ENCODE measurements at places on chromosomes 16 and 17.

DNA sequence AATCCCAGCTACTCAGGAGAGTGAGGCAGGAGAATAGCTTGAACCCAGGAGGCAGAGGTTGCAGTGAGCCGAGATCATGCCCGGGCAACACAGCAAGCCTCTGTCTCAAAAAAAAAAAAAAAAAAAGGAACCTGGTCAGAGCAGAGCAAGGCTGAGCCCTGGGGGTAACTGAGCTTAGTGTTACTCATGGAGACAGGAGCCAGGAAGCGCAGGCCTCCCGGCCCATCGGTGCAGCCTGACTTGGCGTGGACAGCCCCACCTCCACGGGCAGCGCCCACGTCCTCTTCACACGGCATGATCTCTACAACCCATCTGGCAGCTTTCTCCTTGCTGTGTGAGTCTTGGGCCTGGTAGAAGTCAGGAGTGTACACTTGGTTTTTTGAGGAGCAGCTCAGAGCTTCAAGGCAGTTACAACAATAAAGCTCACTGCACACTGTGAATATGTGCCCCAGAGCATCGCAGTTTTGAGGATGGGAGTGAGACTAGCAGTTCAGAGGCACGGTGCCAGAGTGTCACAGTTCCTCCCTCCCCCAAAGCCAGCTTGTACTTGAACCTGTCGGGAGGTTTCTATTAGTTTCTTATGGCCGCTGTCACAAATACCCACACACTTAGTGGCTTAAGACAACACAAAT lies 129.9 kb downstream of the RAP1GAP2 start:
- no peak overlapping the region for H3K4me3 ChIP-seq
- H3K27ac ChIP-seq, result no peak overlapping the region
- H3K36me3 ChIP-seq, result no peaks in the 10 kb centered on the region
- H3K27me3 ChIP-seq, result no peaks in the 10 kb centered on the region

- no peaks in the 10 kb centered on the region for H3K27me3 ChIP-seq
- no peak overlapping the region for H3K27ac ChIP-seq
- no peak for DNase-seq
- no peak overlapping the region for H3K4me3 ChIP-seq
- no peaks in the 10 kb centered on the region for H3K4me1 ChIP-seq
Observed at GRCh38 chr16:47046726-47047523, 73.5 kb upstream of the DNAJA2 start.

GRCh38 chr16:615122-615521 lies 15.7 kb upstream of the WFIKKN1 start:
- no peak overlapping the region for H3K4me3 ChIP-seq
- H3K27ac ChIP-seq, result no peak overlapping the region
- no peaks in the 10 kb centered on the region for H3K36me3 ChIP-seq
- H3K4me1 ChIP-seq, result no peaks in the 10 kb centered on the region

DNA sequence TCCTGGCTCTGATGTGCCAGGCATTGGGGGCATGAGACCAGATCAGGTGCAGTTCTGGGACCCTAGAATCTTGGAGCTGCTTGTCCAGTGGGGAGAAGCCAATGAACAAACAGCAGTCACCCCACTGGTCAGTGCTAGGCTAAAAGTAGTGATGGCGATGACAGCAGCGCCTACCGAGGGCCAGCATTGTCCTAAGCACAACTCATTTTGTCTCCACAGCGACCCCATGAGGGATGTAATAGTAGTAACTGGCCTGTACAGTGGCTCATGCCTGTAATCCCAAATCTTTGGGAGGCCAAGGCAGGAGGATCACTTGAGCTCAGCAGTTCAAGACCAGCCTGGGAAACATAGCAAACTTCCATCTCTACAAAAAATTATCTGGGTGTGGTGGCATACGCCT lies 6.2 kb downstream of the SMCR8 start:
- H3K4me1 ChIP-seq, result peaks cover 18% of the 10 kb centered on the region
- H3K36me3 ChIP-seq, result no peaks in the 10 kb centered on the region
- no peak for DNase-seq
- no peak overlapping the region for H3K27ac ChIP-seq

DNA sequence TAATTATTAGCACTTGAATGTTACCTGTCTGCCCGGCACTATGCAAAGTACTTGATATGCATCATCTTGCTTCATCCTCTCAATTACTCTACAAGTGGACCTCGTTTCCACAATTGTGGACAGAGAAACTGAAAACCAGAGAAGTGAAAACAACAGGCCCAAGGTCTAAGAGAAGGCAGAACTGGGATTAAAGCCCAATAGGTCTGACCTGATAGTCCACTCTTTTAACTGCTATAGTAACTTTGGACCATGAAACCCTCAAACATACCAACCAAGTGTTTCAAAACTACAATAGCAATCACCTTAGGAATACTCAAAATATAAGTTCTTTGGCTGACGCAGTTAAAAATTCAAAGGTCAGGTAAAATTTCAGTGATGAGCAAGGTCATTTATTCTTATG lies 7.3 kb downstream of the STAT3 start:
- H3K27me3 ChIP-seq, result no peaks in the 10 kb centered on the region
- peaks cover 3% of the 10 kb centered on the region for H3K4me1 ChIP-seq
- H3K27ac ChIP-seq, result no peak overlapping the region
- DNase-seq, result no peak
- H3K36me3 ChIP-seq, result no peaks in the 10 kb centered on the region
